Stimulated activated CD8-positive, alpha-beta memory T cell treated with anti-CD3 and anti-CD28 coated beads, Interleukin-7, amount 100 ng/mL, for 24 hours (primary cell): ENCODE measurements at places on chromosomes 12 and 14.

DNA sequence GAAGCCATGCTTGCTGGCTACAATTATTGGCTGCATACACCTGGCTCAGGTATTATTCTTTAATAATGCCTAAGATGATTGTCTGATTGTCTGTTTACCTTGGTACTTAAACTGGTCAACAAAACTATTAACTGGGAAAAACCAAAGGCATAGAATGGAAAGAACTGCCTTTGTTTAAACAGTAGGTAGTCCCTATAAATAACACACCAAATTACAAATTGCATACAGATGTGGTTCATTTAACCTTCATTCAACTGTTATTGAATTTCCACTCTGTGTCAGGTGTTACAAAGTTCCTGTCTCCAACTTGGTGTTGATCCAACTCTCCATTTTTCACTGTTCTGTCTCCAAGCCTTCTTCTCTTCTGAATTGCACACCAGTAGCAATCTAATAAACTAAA lies 79.8 kb upstream of the FSCB start:
- no peak for DNase-seq

DNA sequence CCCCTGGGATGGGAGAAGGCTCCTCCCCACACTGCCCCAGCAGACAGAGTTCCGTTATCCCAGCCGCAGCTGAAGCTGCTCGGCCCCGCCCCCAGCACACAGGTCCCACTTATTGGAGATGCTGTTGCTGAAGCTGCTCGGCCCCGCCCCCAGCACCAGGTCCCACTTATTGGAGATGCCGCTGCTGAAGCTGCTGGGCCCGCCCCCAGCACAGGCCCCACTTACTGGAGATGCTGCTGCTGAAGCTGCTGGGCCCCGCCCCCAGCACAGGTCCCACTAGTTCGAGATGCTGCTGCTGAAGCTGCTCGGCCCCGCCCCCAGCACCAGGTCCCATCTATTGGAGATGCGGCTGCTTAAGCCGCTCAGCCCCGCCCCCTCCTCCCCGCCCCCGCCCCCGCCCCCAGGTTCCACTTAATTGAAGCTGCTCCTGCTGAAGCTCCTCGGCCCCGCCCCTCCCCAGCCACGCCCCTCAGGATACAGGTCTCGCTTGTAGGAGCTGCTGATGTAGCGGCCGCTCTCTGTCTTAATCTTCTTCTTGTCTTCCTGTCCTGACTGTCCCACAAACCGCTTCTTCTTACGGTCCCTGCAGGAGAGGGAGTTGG lies 12.0 kb downstream of the CFAP73 start:
- no peak for DNase-seq

- DNase-seq = no peak
Measured at GRCh38 chr12:53221203-53222080, 10.6 kb downstream of the RARG start.

DNA sequence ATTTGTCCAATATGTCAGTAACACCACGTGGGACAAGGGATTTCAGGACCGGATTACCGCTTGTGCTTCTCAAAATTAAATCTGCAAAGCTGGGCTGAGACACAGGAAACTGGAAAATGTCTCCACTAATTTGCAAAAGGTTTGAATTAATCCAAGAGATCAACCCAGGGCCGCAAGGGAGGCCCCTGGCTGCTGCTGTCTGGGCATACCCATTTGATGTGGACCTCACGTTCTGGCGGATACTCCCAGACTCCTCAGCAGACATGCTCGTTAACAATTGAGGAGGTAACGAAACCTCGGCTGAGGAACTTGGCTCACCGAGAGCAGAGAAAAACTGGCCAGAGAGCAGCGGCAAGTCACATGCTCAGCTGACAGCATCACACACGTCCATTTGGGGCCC lies 180.6 kb downstream of the SLC15A4 start:
- no peak for DNase-seq

DNA sequence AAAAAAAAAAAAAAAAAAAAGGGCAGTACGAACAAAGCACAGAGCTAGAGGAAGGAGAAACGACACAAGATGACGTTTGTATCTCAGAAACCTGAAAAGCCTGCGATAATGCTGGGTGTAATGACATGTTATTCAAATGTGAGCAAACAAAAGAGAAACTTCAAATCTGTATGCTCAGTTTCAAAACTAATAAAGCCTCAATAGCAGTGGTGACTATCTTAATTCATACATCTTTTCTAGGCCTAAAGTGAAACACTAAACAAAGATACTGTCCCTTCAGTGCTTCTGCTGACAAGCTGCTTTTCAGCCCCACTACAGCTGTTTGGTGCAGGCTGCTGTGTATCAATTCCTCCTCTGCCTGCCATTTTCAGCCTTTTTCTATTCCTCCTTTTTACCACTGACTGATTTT lies 15.8 kb downstream of the ITPR2 start:
- DNase-seq = no peak

DNA sequence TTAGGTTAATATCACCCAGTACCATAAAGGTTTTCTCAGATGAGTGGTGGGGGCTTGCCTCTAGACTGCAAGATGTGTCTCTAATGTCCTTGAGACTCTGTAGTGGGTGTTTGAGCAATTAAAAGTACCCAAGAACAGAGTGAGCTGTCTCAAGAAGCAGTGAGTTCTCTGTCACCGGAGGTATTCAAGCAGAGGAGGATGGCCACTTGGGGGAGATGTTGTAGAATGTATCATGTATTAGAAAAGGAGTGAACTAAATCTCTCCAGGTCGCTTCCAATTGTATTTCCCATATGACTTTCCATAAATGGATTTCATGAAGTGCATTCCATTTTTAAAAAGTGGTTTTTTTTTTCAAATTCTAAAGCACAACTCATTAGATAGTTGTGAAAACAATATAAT lies 35.0 kb downstream of the SLC17A8 start:
- no peak for DNase-seq

DNA sequence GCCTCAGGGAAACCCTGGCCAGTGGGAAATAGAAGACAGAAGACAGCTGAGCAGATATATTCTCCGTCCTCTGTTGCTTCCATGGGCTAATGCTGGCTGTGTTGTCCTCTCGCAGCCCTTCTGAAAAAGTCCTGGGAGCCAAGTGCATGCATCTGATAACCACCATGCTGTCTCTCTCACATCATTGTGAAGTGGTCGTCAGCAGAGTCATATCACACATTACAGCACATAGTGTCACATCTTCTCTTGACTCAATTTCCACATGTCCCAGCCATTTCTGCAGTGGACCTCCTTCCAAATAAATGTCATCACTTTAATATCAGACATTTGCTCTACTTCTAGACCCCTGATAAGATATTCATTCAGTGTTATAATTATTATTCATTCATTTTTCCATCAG lies 3.8 kb downstream of the TAS2R20 start:
- DNase-seq = no peak

- DNase-seq = no peak
Measured at GRCh38 chr12:6358881-6359280, 16.5 kb downstream of the SCNN1A start.

DNA sequence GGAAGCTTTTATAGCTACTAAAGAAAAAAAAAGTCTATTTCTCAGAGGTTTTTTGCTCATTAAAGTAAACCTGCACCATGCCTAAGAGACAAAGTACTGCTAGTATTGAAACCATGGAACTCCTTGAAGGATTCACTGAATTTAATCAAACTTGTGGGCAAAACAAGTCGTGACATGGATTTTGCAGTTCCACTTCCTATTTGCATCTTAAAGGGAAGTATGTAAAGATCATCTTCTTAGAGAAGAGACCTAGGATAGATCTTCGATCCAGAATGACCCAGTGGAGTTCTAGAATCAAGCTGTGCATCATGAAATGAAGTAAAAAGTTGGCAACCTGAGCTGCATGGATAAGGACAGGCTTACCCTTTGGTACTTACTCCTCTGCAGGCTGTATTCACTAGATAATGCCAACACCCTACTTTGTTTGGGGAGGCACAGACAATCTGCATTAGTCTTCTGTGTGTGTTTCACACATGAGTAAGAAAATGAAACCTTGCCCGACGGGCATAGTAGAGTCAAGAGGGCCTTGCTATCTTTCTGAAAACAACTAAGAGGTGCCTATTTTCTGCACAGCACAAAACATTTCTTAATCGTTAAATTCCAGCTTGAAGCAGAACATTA lies 1.9 kb downstream of the GNG2 start:
- DNase-seq = no peak
